Nasal cavity respiratory epithelium epithelial cell of viscerocranial mucosa (primary cell): ENCODE measurements at places on chromosomes 5 and 9. TPM values are rescaled to one million over a fixed set of nuclear protein-coding genes. Genes with fewer than 3 reads are reported as not detected.

The RNF44 gene
- total RNA-seq, result 3.4 and 18.5 TPM in 2 replicates

The TMEM250 gene
- total RNA-seq, result 71.1 and 82.0 TPM in 2 replicates

The SLC46A2 gene
- not detected in 2 replicates for total RNA-seq

The SLC34A3 gene
- under 0.01 TPM in 1 of 2 replicates, not detected in the other for total RNA-seq

The ANKRD20A1 gene
- under 0.01 and 0.71 TPM in 2 replicates for total RNA-seq

The SMIM33 gene
- total RNA-seq, result not detected in 2 replicates

The CKMT2 gene
- 0.36 TPM in 1 of 2 replicates, not detected in the other for total RNA-seq

The KCNIP1 gene
- not detected in 2 replicates for total RNA-seq

The PBX3 gene
- total RNA-seq, result 6.2 and 14.7 TPM in 2 replicates

The RRAGA gene
- 33.8 and 41.5 TPM in 2 replicates for total RNA-seq

The BAAT gene
- total RNA-seq, result under 0.01 and 0.07 TPM in 2 replicates

The C1QTNF2 gene
- 0.07 TPM in 1 of 2 replicates, not detected in the other for total RNA-seq

The NR2F1 gene
- total RNA-seq, result 0.71 TPM in 1 of 2 replicates, not detected in the other

The DND1 gene
- total RNA-seq, result 0.34 and 0.36 TPM in 2 replicates
